ENCODE measurements at places on chromosomes 5 and 9.

DNA sequence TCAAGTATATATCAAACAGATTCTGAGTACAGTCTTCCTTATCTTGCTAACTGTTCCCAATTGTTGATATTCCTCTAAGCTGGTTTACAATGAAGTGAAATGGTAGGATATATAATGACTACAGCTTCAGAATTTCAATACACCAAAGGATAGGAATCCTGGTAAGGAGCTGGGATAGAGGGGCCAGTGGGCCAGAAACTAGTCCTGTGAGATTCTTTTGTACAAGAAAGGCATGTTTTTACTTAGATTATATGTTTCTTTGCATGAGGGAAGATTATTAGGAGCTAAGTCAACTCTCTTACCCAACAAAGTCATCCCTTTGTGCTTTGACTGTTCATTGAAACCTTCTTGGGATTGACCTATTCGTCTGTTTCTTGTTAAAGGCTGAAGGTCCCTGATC, 435.7 kb downstream of the PLK2 start:
- DNase-seq, result no peak

- no peak for DNase-seq
These were observed 145.9 kb upstream of the TBC1D2 start for GRCh38 chr9:98401140-98402018.

- DNase-seq, result no peak
These were observed 415.8 kb upstream of the PIK3R1 start for GRCh38 chr5:67799732-67800234.

DNA sequence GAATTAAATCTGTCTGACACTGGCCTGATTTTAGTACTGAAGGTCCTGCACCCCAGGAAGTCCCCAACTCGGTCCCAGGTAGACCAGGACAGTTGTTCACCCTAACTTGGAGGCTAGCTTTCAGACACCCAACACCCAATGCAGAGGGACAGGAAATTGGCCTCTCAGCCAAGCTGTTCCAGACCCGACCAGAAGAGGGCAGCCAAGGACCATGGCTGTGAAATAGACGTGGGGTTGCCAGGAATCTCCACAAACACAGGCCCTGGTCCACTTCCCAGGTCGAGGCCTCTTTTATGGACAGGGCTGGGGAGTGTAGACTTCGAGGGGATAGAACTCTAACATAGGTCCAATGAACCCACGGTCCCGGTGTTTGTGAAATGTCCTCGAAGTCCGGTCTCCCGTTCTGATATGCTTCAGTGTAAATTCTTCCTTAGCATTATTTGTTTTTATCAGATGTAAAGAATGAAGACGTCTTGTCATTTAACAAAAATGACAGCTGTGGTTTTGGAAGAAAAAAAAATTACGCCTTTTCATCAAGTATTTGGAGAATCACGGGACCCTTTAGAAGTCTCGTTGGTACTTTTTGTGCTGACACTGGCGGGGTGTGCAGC, 260.3 kb upstream of the ADAMTS16 start:
- DNase-seq, result no peak

DNA sequence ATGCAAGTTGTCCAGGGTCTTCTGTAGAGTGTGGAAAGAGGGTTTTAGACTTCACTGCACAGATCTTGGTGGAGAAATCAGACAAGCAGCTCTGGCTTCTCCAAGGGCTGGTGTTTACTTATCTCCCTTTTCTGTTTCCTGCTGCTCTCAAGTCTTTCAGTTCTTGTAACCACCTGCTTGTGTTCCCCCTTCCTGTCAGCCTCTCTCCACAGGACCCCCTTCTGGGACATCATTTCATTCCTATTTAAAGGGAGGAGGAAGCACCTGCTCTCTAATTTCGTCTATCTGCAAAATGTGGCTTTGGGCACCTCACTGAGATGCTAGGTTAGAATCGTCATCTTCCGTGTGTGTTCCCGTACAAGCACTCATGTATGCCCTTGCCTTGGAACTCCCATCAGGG, 636.2 kb downstream of the MTRR start:
- DNase-seq, result no peak

DNA sequence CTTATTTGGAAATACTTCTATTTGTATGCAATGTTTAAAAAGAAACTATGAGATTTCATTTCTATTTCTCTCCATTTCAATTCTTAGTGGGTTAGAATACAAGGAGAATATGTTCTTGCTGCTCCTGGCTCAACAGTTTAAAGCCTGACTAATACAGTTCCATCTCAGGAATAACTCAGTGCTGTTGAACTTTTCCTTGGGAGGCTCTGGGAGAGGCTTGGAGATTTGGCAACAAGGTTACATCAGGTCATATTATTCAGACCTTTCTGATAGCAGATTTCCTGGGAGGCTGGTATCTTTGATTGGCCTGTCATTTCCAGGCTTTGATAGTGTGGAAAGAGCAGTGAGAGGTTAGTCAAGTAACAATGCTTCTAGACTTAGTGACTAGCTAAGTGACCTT, 481.7 kb upstream of the KLF4 start:
- no peak for DNase-seq

- DNase-seq, result no peak
These were observed 599.8 kb downstream of the EBF1 start for GRCh38 chr5:158499892-158500418.

DNA sequence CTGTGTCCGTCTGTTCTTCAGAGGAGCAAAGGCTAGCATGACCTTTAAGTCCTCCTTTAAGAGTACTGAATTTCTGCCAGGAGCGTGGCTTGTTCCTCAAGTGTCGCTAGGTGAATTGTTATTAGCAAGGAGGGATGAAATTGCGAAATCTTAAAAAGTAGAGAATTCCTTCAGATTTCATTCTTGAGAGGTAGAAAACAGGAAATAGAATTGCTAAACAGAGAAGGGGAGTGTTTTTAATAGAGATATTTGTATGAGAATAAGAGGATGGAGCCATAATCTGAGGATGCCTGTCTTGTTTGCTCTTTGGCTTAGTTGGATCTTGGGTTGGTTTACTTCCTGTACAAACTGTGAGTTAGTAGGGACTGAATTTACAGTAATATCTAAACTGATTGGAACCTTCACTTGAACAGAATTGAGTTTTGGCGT, 39.2 kb downstream of the EXOSC2 start:
- DNase-seq, result no peak

DNA sequence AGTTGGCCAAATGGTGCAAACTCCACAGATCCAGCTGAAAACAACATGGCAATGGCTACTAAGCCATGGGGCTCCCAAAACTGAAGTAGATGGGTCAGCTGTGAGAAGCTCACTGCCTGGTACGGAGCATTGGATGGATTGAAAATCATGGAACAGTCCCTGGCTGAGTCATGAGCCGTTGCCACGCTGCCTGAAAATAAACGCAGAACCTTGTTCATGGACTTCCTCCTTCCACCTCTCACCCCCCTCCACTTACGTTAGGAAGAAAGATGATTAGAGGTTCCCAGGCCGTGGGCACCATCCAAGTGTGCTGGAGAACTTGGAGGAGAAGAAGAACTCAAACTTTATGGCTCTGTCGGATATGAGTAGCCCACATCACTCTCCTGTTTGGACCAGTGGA, 6.8 kb upstream of the DIPK1B start:
- DNase-seq, result no peak

DNA sequence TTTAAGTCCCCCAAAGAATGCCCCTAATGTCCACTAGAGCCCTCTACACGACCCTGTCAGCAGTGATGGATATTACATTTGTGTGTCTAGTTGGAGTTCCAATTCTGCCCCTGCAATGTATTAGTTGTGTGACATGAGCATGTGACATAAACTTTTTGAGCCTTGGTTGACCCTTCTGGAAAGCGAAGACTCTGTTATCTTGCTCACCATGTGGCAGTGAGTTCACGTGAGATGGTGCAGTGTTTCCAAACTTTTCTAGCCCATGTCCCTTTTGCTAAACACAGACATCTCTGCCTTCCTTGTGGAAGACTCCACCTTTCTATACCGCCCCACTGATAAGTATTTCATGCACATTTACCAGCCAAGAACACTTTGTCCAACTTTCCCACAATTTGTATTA, 87.0 kb upstream of the BOD1 start:
- no peak for DNase-seq

GRCh38 chr5:142611154-142611553, 74.7 kb downstream of the FGF1 start:
- DNase-seq, result peak; percentile 32

GRCh38 chr5:139740992-139741672, 54.5 kb upstream of the PSD2 start:
- no peak for DNase-seq

- DNase-seq, result no peak
These were observed 43.4 kb upstream of the SPINK5 start for GRCh38 chr5:148020257-148020988.

DNA sequence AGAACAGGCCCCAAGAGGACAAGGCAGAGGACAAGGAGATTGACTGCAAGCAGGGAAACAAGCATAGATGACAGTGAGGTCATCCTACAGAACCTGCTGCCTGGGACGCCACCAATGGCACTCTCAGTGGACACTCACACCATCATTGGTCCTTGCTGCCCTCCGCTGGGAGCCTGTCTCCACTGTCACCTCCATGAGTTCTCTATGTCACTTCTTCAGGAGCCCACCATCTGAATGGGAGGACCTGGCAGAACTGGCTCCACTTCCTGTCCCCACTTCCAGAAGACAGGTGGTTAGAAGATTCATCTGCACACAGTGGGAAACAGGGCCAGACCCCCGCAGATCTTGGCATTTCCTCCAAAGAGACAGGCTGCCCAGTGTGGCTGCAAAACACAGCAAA, 188.9 kb downstream of the HSD17B3 start:
- no peak for DNase-seq
